DMS53 (cell line): ENCODE measurements at places on chromosomes 1 and 21.

- DNase-seq: no peak
Observed at GRCh38 chr1:112579801-112580510, 39.0 kb downstream of the ST7L start.

- no peak for DNase-seq
Observed at GRCh38 chr21:45234127-45234526, 53.6 kb downstream of the POFUT2 start.

DNA sequence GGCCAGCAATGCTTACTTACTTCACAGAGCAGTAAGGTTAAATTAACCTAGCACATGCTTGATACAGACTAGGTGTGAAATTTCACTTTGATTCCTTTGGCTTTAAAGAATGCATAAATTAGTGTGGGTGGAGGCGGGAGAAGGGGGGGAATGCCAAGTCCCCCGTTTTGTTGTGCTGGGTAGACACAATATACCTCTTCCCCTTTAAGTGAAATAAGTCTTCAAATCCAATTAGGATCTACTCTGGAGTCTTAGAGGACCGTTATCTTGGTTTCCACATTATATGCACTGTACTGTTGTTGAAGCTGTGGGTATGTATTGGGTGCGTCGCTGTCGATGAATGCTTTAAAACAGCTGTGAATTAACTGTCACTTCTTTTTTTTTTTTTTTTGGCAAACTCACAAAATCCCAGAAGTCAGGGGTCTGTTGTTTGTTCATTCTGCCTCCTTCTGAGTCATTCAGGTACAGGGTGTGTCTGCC is 1.6 kb upstream of the S1PR1 start:
- no peak for DNase-seq

GRCh38 chr21:46352164-46352515 is 28.2 kb downstream of the PCNT start:
- DNase-seq: no peak

GRCh38 chr1:48251323-48251722 is 28.8 kb downstream of the SLC5A9 start:
- DNase-seq: no peak

DNA sequence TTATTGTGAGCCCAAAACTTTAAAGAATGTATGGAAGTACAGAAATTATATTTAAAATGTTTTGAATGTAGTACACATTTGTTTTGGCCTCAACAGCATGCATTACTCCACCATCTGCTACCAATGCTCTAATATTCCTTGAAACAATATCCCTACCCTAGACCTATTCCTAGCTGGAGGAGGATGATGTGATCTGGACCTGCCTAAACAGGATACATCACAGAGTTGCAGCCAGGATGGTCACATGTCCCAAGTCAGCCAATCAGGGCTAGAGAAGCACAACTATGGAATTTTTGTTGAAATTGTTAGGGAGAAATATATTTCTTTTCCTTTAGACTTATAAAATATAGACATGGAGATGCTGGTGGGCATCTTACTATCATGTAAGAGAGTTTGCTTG is 623.3 kb upstream of the NR5A2 start:
- peak; percentile 8 for DNase-seq

GRCh38 chr1:204896787-204897469 is 26.3 kb downstream of the NFASC start:
- DNase-seq: no peak

- no peak for DNase-seq
Observed at GRCh38 chr21:45876381-45877170, 105.0 kb upstream of the COL6A1 start.

DNA sequence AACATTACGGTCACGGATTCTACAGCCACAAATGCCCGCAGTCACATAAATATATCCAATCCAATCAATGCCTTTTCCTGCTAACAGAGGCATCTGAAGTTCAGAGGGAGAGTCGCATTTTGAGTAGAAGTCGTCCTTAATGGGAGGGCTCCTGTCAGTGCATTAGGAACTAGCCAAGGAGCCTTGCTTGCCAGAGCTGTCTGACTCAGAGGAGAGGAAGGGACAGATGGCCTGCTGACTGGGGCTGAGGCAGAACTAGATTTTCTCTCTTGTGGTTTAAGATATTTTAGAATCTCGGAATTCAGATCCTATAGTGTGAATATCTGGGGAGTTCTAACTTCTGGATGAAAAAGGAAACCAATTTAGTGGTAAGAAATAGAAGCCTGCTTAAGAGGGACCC is 10.6 kb downstream of the XKR8 start:
- DNase-seq: no peak

DNA sequence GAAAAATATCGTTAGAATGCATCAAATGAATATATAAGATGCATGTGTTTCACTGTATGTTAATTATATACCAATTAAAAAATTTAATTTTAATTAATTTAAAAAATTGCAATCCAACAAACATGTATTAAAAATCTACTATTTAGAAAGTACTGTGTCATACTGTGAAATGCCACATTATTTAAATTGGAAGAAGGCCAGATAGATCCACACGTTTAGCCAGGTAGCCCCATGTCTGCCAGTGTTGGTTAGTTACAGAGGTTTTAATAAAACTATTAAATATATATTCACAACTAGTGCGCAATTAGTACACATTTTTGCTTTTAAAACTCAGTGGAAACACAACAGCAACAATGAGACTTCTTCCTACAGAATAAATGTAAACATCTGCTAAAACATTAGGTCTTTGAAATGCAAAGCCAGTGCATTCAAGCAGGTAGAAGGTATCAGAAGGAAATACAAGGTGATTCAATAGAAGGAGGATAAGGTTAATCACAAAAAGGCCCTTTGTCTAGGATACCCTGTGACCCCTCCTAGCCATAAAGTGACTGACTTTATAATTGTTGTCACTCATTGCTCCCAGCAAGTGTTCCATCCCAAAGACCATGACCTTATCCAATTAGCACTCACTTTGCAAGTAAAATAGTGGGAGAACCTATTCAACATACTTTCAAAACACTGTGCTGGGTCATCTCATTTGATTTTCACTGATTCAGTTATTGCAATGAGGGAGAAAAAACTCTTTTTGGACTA is 211.5 kb downstream of the TTLL7 start:
- DNase-seq: no peak

GRCh38 chr1:239572183-239572582 is 185.8 kb downstream of the CHRM3 start:
- DNase-seq: no peak

GRCh38 chr1:97870589-97870988 is 50.2 kb downstream of the DPYD start:
- DNase-seq: peak; percentile 19

GRCh38 chr1:3052501-3052900 is 16.5 kb upstream of the PRDM16 start:
- no peak for DNase-seq

- DNase-seq: peak; percentile 19
Observed at GRCh38 chr1:182035097-182035770, 26.3 kb downstream of the ZNF648 start.

GRCh38 chr1:241627453-241628259 is 12.5 kb downstream of the CHML start:
- peak; percentile 83 for DNase-seq

GRCh38 chr1:150576367-150576711 is 3.1 kb downstream of the MCL1 start:
- DNase-seq: no peak

- DNase-seq: peak; percentile 81
Observed at GRCh38 chr1:156705918-156706656, 704 bp upstream of the CRABP2 start.

GRCh38 chr1:221693087-221693486 is 48.8 kb downstream of the DUSP10 start:
- DNase-seq: peak; percentile 39

GRCh38 chr1:112317611-112318062 is 78.4 kb upstream of the CTTNBP2NL start:
- no peak for DNase-seq

- DNase-seq: no peak
Observed at GRCh38 chr1:244863491-244864252, 671 bp downstream of the HNRNPU start.

GRCh38 chr1:69967245-69967766 is 238.1 kb downstream of the LRRC40 start:
- DNase-seq: no peak

GRCh38 chr1:50262436-50262835 is 153.7 kb downstream of the ELAVL4 start:
- no peak for DNase-seq

- DNase-seq: no peak
Observed at GRCh38 chr1:22935433-22935832, 37.2 kb downstream of the LACTBL1 start.
